ENCODE measurements at places on chromosomes 2 and 18.
A peak's percentile ranks its signal among the peaks of the same experiment; 100 is the strongest.

- DNase-seq, result no peak
Measured at GRCh38 chr2:237126519-237127174, 41.0 kb downstream of the COPS8 start.

GRCh38 chr2:238259061-238260020 is 19.5 kb upstream of the HES6 start:
- no peak for DNase-seq

DNA sequence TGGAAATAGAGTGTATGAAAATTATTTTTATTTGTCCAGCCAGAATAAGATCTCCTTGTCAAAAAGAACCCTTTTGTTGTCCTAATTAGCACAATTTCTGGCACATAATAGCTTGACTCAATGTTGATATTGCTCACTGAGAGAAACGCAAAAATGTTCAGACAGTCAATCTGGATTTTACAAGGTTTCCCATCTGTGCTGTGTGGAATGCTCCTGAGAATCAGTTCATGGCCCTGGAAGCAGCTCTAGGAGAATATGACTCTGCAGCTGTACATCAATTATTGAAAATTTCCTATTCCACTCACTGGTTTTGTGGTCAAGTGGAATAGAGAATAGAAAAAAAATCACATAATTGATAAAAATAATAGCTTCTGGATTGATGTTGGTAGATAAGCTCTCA is 1582.9 kb upstream of the NXPH2 start:
- DNase-seq, result no peak

GRCh38 chr2:210432633-210433032 is 43.9 kb downstream of the LANCL1 start:
- DNase-seq, result no peak

DNA sequence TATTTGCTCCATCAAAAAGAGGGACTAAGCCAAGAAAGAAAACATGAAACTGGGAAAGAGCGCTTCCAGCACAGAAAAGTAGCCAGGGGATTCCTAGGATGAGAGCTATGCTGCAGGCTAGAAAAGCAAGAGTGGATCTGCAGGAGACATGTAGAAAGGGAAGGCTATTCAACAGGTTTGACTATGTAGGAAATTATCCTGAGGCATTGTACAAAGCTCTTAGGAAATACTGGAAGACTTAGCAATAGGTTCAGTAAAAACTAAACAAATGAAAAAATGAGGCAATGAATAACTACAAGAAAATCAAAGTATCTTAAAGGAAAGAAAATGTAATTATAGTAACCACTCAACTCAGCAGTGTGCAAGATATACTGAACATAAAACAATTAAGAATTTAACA is 229.5 kb upstream of the FBXO11 start:
- DNase-seq, result no peak

DNA sequence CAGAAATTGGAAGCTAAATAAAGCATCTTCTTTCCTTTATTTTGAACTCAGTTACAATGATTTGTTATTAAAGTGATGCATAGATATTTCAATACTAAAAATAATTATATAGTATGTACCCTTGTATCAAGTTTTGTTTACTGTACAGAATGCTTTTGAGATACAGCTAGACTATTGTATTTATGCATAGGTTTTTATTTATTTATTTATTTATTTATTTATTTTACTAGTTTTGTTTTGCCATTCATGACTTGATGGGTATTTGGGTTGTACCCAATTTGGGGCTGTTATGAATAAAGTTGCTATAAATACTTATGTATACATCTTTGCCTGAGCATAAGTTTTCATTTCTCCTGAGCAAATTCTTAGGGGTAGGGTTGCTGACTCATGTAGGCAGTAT is 118.7 kb upstream of the NXPH2 start:
- DNase-seq, result no peak

DNA sequence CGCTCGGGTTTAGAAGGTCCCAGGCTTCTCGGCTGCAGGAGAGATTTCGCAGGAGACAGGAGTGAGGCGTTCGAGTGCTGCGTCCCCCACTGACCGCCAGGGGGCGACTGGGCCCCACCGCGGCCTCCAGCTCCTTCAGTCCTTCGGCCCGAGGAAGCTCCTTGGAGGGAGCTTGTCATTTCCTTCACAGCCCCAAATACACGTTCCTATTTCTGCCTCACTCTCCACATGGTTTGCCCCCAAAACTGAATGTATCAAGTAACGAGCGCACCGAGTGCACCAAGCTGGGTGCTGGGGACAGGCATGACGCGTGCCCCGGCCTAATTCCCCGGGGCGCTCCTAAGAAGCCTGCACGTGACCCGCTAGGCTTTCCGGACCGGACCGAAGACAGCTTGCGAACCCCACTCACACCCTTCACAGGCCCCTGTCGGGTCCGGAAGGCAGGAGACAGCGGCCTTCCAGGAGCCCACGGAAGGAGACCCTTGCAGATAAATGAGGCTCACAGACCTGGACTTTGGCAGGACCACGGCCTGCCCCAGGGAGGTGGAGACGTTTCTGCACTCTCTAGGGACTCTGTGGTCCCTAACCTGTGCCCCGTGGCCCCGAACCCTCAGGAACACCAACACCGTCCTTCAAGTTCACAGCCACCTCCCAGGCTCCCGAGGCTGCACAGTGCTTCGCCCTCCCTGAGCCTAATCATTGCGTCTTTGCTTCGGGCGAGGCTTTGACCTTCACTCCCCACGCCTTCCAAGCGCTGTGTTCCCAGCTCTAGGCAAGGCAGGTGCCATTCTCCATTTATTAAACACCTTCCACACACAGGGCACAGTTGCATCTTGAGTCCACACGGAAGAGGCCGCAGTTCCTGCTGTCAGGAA is 13.0 kb upstream of the FAHD2A start:
- DNase-seq, result peak; percentile 77

GRCh38 chr2:161068670-161069069 is 91.6 kb upstream of the TANK start:
- peak; percentile 69 for DNase-seq

GRCh38 chr2:27805180-27805579 is 33.7 kb downstream of the MRPL33 start:
- DNase-seq, result no peak

GRCh38 chr2:169871994-169872393 is 44.7 kb downstream of the UBR3 start:
- no peak for DNase-seq

- no peak for DNase-seq
Measured at GRCh38 chr2:1140389-1141003, 189.8 kb downstream of the SNTG2 start.

- no peak for DNase-seq
Measured at GRCh38 chr18:46040747-46041104, 31.3 kb downstream of the PSTPIP2 start.

GRCh38 chr2:56656826-56657225 is 473.0 kb downstream of the CCDC85A start:
- DNase-seq, result peak; percentile 18

DNA sequence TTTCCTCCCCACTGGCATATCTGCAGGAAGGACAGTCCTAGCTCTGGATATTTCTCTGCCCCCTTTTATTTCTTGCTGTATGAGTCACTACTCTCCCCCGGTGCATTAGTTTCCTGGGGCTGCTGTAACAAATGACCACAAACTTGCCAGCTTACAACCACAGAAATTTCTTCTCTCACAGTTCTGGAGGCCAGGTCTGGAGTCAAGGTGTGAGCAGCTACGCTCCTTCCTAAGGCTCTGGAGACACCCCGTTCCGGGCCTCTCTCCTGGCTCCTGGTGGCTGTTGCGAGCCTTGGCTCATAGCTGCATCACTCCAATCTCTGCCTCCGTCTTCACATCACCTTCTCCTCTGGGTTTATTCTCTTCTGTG is 34.1 kb downstream of the PTPRM start:
- peak; percentile 64 for DNase-seq

DNA sequence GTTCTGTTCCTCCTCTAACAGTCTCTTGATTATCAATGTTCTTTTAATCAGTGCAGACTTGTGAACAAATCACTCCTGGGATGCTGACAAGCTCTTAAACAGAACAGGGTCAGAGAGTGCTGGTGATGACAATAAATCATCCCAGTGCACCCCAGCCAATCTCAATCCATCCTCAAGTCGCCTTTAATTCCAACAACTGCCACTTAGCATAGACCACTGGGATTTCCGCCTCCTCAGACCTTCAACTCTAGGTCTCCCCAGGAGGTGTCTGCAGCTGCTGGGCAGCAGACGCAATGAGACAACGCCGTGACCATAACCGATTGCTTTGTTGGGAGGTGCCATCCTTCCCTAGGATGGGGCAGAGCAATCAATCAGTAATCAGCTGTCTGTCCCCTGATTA is 184.2 kb upstream of the ACAA2 start:
- no peak for DNase-seq

DNA sequence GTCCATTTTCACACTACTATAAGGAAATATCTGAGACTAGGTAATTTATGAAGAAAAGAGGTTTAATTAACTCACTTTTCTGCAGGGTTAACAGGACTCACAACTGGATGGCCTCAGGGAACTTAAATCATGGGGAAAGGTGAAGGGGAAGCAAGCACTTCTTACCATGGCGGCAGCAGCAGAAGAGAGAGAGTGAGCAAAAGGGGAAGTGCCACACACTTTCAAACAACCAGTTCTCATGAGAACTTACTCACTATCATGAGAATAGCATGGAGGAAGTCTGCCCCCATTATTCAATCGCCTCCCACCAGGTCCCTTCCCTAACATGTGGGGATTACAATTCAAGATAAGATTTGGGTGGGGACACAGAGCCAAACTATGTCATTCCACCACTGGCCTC is 55.1 kb upstream of the NETO1 start:
- DNase-seq, result no peak

GRCh38 chr2:68253219-68254068 is 1.1 kb upstream of the PPP3R1 start:
- peak; percentile 46 for DNase-seq

DNA sequence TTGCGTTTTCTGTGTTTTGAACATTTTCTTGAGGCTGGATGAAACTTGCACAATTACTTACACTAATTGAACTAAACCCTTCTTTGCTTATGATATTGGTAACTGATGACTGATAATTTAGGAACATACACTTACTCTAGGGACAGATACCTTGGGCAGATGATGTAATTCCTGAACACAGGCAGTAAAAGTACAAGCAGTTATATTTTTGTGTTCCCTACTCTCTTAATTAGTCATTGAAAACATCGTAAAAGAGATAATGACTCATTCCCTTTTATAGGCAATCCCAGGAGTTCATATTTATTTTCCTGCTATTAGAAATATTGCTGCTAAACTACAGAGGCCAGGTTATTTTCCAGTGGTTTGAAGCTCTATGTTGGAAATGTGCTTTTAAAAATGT is 46.4 kb downstream of the CCDC85A start:
- no peak for DNase-seq

DNA sequence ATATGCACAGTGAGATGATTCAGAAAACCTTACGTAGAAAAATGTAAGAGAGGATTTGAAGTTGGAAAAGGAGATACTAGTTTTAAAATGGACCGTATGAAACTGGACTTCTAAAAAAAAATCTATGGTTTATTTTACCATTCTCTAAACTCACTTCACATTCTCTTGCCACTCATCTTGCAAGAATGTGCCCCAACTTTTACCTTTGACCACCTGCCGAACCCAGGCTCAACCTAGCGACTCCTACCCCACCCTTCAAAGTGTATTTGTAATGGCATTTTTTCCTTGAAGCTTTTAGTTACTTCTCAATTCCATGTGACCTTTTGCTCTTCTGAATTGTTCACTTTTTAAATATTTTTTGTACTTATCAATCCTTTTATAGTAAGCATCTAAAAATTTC is 160.8 kb downstream of the PHLPP1 start:
- no peak for DNase-seq

GRCh38 chr2:120847700-120848321 is 112.1 kb downstream of the GLI2 start:
- DNase-seq, result no peak

GRCh38 chr18:9468998-9469397 is 6.3 kb upstream of the RALBP1 start:
- DNase-seq, result no peak

GRCh38 chr2:211367711-211368110 is 811.3 kb downstream of the CPS1 start:
- DNase-seq, result peak; percentile 50

GRCh38 chr18:48939205-48940097 is 11.3 kb downstream of the SMAD7 start:
- peak; percentile 49 for DNase-seq

DNA sequence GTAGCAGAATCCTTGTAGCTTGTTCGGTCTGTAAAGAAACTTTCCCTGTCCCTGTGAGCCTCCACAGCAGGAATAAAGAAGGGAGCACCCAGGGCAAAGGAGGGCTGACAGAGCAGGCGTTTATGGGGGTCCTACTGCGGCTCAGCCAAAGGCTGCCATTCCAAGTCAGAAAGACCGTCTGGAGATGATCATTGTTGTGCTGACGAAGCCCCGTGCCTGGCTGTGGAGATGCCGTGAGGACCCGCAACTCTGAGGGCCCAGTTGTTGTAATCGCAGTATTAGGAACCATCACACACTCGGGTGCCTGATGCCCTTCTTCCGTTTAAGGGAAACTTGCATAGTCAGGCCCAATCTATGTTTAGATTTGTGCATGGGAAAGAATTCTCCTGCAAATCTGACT is 16.9 kb upstream of the VWA3B start:
- DNase-seq, result no peak

DNA sequence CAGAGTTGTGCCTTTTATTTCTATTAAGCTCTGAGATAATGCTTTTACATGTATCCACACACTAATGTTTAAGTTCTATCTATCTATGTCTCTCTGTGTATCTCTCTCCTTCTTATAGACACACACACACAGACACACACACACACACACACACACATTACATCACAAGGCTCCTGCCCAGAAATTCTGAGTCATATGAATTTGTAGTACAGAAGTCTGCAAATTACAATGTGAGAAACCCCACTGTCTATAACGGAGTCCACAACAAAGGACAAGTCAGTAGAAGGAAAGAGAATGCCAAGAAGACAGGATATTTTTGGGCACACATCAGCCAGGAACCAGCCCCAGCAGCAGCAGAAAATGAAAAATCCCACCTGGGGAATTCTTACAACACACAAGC is 142.4 kb downstream of the EN1 start:
- DNase-seq, result peak; percentile 84

GRCh38 chr2:233353101-233353768 is 1.1 kb upstream of the DGKD start:
- no peak for DNase-seq

DNA sequence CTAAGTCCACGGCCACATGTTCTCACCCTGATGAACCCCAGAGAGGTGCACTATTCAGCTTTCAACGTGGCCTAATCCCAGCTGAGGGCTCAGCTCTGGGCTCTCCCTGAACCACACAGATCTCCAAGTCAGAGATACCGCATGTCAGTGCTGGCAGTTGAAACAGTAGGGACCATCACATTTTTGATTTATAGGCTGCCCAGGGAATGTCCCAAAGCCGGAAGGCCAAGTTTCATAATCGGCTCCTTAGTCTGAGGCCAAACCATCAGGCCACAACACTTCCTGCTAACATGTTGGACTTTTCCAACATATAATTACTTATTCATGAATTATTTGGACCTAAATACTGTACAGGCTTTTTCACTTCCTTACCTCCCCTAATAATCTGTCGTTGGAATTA is 91.9 kb upstream of the KLHL29 start:
- peak; percentile 49 for DNase-seq

DNA sequence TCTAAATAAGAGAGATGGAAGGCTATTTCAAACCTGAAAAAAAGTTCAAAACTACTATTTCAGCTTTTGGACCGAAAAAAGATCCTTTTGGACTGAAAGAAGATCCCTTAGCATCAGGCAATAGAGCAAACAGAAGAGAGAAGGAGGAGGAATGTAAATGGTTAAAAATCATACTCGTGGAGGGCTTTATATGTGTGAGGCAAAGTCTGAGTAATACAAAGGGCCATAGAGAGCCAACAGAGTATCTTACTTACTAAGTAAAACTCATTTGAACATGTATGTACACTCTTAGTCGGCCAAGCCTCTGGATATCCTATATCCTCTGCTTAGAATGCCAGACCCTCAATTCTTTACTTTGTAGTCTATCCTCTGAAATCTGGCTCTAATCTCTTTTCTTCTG is 55.7 kb downstream of the ITSN2 start:
- peak; percentile 32 for DNase-seq
